IPS-NIHi11 (cell line): ENCODE measurements at places on chromosomes 1 and 21.

GRCh38 chr1:11693024-11693590 is 1.6 kb downstream of the DRAXIN start:
- no peak for DNase-seq

GRCh38 chr1:172089768-172090510 is 248.6 kb downstream of the DNM3 start:
- DNase-seq: peak; percentile 58

DNA sequence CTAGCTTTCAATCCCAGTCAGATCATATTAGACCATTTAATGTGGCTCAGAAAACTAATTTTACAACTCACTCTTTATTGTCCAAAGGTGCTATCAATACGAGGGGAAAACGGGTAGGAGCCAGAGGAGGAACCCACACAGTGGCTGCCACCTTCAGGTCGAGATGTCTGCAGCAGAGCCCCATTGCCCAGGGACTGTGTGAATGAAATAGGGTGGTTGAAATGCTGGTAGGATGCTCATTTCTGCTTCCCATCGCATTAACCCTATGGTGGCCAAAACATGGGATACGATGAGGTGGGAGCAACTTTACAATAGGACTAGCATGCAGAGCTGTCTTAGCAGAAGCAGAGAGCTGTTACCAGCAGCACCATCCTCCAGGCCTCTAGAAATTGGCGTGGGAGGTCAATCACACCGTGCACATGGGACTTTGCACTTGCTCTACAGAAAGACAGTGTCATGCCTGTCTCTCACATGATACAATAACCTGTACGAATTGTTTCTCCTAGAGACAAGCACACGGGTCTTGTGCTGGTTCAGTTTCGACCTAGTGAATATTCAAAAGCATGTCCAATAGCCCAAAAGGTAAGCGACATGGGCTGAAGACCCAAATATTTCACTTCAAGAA is 69.5 kb upstream of the DESI2 start:
- no peak for DNase-seq

DNA sequence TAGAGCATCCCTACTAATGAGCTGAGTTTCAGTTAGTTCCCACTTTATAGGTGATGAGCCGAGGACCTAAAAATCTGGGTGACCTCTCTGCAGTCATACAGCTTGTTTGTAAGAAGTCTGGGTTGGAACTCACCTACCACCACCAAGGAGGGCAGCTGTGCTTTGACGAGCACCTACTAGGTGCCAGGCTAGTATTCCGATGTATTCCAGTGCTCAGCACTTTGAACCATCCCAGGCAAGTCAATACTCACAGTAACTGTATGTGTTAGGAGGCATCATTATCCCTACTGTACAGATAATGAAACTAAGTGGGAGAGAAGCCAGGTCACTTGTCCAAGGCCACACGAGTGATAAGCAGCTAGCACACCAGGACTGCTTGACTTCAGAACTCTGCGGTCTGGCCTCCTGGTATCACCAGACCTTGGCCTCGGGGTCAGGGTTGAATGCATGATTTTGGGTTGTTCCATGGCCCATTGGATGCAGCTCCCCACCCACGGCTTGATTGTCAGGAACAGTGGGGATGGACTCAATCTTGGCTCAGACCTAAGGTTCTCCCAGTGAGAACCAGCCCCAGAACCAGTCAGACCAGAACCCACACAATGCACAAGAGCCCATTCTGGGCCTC is 20.7 kb downstream of the ECE1 start:
- no peak for DNase-seq

GRCh38 chr1:185626344-185626743 is 107.8 kb upstream of the HMCN1 start:
- DNase-seq: no peak

DNA sequence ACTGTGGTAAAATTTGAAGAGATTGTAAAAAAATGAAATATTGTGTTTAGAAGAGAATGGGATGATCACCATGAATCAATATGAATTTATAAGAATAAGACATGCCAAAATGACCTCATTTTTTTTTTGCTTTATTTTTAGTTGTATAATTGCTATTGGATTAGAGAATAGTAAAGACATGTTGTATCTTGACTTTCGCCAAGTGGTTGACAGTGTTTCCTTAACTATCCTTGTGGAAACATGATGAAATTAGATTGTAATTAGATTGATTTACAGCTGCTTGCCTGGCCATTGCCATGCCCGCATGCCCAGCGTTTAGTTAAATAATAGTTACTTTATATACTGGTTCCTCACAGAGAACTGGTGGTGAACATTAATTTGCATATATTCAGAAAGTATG is 154.9 kb downstream of the MAGI3 start:
- no peak for DNase-seq

- DNase-seq: no peak
Measured at GRCh38 chr1:230686747-230687146, 27.2 kb downstream of the AGT start.

GRCh38 chr1:187877220-187877619 is 1048.5 kb downstream of the PLA2G4A start:
- peak; percentile 22 for DNase-seq

GRCh38 chr1:24199291-24199900 is 12.3 kb upstream of the IFNLR1 start:
- DNase-seq: peak; percentile 77

DNA sequence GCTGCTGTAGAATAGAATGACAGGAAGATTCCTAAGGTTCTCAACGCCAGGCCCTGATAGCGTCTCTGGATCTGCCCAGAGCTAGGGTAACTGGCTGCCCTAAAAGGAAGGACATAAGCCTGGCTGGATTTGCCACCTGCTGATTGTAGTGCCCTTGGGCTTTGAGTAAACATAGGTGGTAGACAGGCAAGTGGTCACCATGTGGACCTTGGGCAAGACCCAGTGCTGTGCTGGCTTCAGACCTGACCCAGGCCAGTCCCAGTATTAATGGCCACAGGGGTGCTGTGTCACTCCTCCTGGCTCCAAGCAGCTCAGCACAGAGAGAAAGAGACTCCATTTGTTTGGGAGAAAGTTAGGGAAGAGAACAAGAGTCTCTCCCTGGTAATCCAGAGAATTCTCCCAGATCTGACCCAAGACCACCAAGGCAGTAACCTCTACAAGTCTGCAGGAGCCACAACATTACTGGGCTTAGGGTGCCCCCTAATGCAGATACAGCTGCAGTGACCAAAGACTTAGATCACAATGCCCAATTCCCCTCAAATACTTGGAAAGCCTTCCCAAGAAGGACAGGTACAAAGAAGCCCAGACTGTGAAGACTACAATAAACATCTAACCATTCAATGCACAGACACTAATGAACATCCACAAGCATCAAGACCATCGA is 44.5 kb downstream of the PHTF1 start:
- DNase-seq: no peak

- no peak for DNase-seq
Measured at GRCh38 chr1:204830747-204831146, 39.9 kb upstream of the NFASC start.

GRCh38 chr1:241918879-241919278 is 38.7 kb upstream of the BECN2 start:
- DNase-seq: no peak
